ENCODE measurements at places on chromosomes 12 and 14.

DNA sequence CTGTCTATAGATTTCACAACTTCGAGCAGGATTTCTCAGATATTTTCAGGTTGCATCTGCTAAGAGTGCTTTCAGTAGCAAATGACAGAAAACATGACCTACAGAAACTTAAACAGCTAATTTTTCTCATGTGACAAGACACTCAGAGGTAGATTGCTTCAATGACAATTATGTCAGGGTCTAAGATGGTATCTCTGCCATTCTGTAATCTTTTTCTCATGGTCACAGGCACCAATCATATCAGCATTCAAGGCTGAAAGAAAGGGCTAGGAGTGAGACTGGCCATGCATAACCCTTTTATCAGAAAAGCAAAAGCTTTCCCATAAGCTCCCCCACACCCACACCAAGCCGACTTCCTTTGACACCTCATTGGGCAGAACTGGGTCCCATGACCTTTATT lies 450.5 kb upstream of the FAR2 start:
- DNase-seq, result no peak

DNA sequence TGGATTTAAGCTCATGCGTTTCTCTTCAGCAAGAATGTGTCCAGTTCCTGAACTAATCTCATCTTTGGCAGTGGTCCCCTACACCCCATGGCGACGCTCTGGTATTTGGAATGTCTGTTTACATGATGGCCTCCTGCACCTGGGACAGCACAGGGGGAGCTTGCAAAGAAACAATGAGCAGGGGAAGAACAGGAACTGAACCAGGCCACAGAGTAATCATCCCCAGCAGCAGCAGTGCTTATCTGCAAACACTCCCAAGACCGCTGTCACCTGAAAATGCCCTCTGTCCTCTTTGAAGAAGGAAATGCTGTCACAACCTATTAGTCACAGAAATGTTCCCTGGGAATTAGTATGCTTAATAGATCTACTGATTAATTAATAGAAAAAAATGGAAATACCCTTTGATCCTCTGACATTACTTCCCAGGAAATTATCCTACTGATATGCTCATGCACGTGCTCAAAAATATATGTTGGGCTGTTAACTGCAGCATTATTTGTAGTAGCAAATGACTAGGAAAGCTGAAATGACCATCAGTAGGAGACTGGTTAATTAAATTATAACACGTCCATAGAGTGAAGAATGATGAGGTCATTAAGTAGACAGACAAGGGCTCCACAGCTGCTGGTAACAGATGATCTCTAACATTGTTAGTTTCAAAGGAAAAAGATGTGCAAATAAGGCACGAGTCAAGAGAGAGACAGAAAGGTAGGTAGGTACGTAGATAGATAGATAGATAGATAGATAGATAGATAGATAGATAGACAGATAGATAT lies 279.3 kb upstream of the FLRT2 start:
- no peak for DNase-seq

- DNase-seq, result no peak
Measured at GRCh38 chr14:97061198-97061597, 264.0 kb downstream of the VRK1 start.

GRCh38 chr12:115716551-115716950 lies 560.9 kb downstream of the MED13L start:
- DNase-seq, result no peak

GRCh38 chr14:75449696-75450095 lies 21.9 kb downstream of the JDP2 start:
- no peak for DNase-seq

- DNase-seq, result no peak
Measured at GRCh38 chr12:128684352-128684751, 139.4 kb downstream of the SLC15A4 start.

DNA sequence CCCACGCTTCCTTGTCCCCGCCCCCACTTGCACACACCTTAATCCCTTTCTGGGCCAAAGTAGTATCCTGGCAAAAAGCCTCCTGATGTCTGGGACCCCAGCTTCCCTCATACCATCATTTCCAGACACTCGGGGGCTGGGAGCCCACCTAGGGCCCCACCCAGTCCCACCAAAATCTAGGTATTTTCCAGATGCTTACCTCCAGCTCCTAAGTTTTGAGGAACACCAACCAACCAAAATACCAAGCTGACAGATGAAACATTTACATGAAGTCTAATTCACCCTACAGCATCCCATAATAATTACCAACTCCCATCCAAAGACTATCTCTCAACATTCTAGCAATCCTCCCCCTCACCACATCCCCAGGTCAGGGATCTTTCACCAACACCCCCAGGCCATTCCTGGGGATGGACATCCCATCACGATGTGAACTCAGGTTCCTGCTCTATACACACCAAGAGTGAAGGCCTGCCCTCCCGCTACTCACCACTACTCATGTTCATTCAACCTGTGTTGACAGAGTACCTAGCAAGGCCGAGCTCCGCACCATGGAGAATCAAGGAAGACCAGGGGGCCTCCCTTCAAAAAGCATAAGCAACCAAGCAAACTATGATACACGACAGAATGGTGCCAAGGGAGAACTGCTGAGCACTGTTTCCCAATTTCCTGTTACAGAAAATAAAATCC lies 1.6 kb upstream of the CHD4 start:
- no peak for DNase-seq

DNA sequence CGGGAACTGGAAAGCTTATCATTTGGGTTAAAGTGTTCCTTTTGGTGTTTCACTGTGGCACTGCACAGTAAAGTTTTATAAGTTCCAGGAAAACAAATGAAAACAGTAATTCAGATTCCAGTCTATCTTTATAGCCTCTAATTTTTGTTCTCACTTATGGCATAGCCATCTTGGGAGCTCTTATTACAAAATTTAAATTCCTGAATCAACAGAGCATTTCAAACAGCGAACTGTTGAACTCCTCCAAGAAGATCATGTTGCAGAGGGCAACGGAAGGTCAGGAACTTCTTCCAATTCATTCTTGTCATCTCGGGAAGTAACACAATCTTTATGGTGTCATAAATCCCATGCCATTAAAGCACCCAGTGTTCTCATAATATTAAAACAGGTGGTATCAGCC lies 229.1 kb downstream of the KCNC2 start:
- no peak for DNase-seq

DNA sequence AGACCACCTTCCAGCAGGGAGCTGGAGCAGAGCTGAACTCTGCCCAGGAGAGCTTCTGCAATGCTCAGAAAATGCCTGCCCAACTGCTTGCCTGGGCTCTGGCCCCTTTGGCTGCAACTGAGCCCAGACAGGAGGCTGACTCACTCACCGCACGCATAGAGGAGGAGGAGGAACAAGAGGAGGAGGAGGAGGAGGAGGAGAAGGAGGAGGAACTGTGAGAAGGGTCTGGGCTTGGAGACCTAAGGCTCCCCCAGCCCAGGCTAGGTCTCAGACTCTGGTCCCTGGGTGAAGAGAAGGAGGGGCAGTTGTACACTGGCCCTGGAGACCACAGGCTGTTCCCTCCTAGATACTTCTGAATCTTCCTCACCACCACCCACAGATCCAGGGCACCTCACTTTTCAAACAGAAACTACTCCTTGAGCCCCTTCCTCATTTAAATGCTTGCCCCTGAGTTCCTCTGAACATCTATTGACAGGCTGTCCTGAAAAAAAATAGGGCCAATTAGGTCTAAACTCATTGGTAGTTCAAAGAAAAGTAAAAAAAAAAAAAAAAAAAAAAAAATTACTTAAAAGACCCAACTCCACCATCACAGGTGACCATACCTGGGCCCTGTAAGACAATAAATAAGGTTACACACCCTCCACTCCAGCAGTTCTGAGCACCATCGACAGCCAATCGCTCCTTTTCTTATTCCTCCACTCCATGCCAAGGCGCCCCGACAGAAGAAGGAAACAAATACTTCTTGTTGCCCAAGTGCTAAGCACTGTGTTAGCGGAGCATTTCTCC lies 674 bp downstream of the VDR start:
- peak; percentile 84 for DNase-seq

DNA sequence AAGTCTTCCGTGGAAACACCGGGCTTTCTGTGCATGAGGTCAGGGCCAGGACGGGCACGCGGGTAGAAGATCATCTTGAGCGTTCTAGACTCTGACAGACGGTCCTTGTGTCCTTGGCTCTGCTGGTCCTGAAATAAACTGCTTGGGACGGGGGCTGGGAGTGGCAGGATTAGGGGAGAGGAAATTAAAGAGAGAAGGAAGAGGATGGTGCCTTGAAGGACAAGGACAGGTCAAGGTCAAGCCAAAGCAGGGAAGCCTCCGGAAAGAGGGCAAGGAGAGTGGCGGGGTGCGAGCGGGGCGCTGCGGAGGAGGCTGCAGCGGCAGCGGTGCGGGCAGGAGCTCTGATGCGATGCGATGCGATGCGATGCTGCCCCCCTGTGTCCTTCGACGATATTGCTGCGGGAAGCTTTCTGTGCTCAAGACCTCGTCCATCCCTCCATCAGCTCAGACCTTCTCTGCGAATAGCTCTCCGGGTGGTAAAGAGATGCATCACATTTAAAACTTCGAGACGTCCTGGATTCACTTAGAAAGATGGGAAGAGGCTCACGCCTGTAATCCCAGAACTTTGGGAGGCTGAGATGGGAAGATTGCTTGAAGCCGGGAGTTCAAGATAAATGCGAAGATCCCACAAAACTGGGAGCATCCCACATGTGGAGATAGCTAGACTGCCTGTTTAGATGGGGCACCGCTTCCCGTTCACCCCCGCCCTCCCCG lies 110.1 kb upstream of the TMEM132D start:
- peak; percentile 29 for DNase-seq

DNA sequence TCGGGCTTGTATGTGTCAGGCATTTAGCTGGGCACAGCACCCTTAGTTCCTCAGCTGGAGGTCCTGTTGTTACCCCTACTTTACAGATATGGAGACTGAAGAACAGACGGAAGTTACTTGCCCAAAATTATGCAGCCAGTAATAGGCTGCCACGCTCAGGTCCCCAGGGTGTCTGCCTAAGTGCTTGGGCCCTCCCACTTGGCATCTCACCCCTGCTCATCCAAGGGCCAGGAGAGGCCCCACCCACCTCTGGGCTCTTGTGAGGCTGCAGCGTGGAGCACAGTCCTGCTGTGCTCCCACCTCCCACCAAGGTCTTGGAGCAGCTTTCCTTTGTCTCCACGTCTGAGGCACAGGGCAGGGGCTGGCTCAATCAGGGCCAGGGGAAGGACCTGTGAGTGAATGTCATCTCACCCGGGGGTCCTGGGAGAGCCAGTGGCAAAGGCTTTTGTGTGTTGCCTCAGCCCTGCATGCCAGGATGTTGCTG lies 64.6 kb downstream of the BEGAIN start:
- no peak for DNase-seq

- DNase-seq, result no peak
Measured at GRCh38 chr14:91893007-91893406, 25.7 kb upstream of the TC2N start.

DNA sequence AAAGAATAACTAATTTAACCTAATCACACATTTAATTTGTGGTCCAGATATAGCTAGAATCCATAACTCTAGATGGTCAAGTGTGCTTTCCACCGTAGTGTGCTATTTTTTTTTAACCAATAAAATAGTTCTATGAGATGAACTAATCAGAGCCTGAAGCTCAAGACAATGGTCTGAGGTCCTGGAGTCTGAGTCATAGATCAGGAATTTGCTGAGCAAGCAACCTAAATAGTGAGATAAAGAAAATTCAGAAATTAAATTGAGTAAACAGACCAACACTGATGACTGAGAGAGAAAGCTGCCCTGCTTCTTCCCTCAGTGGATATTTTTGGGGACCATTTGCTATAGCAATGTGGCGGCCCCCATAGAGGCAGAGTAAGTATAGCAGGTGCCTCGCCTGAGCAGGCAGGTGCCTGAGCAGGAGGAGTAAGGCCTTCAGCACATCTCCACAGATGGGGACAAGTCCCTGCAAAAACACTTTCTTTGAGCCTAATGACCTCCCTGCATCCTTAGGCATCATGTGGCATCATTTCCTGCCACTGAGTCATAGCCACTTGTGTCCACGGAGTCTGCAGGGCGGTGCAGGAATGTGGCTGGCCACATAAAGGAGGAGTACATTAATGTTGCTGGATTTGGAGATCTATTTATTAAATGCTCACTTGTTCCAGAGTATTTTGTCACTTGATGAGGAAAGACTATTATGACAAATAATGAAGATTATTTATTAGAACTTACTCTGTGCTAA lies 13.9 kb upstream of the CLEC4E start:
- DNase-seq, result peak; percentile 45

- DNase-seq, result no peak
Measured at GRCh38 chr12:32273063-32273522, 126.3 kb upstream of the FGD4 start.

DNA sequence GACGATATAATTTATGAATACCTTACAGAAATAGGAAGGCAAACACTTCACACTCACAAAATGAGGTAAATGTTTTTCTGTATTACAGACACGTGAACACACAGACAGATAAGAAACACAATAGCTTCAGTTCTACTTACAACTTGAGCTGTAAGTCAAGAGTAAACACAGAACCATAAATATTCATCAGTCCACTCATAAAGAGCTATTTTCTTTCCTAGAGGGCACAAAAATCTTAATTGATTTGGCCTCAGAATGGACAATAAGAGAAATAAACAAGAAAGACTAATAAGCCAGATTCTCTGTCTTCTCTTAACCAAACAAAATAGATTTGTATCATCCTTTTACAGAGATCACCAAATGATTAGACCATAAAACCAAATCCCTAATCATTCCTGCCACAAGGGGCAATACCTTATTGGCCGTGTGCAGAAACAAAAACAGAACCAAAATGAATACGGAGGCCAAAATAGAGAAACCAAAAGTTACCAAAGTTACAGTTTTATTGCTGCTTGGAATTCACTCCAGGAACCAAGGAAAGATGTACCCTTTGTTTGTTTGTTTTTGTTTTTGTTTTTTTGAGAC lies 38.1 kb upstream of the GARIN2 start:
- no peak for DNase-seq

DNA sequence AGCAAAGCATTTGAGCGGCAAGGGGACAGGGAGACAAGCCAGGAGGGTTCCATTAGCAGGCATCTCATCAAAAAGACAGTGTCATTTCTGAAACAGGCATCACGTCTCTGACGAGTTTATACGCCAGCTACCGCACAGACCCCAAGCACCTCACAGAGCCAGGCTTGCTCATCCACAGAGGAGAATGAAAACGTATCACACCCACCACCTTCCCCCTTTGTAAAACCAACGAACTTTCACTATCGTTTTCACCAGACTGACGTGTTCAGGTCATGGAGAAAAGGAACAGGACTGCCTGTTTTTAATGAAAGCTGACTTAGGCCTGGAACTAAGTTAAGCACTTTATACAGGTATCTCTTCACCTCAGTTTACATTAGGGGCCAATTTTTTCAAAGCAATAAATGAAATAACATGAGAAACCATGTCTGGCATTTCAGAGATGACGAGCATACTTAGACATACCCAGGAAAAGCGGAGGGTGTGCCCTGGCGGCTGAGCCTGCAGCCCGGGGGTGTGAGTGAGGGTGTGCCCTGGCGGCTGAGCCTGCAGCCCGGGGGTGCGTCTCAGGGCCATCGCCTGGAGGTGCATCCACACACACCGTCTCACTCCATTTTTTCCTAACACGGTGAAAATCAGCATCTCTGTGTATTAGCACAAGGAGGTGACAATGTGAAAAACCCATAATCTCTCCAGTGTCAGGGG lies 41.9 kb downstream of the STX2 start:
- peak; percentile 13 for DNase-seq
